ENCODE measurements at places on chromosomes 1 and 21.

DNA sequence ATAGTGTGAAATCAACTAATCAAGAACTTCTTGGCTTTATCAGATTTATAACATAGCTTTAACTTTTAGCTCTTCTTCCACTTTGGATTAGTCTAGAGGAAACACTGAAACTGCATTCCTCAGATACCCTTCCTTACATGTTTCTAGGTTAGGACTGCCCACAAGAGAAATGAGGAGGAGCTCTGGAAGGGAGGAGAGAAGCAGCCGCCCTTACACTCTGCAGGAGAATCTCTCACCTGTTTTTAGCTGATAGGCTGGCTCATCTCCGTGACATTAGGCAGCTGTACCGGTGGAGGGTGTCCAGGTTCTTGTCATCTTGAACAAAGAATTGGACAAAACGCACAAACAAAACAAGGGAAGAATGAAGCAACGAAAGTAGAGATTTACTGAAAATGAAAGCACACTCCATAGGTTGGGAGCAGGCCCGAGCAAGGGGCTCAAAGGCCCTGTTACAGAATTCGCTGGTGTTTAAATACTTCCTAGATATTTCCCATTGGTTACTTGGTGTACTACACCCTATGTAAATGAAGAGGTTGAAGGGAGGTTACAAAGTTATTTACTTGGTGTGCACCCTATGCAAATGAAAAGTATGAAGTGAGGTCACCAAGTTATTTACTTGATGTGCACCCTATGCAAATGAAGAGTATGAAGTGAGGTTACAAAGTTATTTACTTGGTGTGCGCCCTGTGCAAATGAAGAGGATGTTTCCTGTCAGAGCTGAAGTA lies 524.9 kb upstream of the CHRM3 start:
- no peak for DNase-seq

- no peak for DNase-seq
Measured at GRCh38 chr1:220892997-220893700, 13.9 kb downstream of the HLX start.

GRCh38 chr1:171983584-171983983 lies 142.3 kb downstream of the DNM3 start:
- DNase-seq, result no peak

DNA sequence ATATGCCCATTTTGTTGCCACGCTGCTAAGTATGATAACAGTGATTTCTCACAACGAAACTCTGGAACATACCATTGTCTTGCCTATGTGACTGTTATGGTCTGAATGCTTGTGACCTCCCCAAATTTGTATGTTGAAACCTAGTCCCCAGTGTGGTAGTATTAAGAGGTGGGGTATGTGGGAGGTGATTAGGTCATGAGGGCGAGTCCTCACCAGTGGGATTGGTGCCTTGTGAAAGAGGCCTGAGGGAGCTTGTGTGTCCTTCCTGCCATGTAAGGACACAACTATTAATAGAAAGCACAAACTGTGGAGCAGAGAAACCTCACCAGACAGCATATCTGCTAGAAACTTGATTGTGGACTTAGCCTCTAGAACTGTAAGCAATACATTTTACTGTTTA lies 84.6 kb downstream of the SELENOF start:
- no peak for DNase-seq

- DNase-seq, result no peak
Measured at GRCh38 chr1:84202126-84202525, 58.1 kb downstream of the PRKACB start.

DNA sequence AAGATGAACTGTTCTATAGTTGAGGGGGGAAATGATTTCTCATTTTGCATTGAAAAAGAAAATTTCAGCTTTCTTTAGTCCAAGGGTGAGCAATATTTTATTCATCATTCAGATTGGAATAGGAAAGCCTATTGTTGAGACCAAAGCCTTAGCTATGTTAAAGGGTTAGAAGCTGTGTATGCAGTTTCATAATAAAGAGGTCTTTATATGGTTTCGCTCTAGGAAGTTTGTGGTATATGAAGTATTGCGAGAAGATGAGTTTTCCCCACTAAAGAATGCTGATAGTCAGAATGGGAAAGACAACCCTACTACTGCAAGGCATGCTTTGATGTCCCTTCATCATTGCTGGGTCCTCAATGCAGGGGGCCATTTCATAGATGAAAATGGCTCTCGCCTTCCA lies 28.6 kb downstream of the UAP1 start:
- DNase-seq, result no peak

DNA sequence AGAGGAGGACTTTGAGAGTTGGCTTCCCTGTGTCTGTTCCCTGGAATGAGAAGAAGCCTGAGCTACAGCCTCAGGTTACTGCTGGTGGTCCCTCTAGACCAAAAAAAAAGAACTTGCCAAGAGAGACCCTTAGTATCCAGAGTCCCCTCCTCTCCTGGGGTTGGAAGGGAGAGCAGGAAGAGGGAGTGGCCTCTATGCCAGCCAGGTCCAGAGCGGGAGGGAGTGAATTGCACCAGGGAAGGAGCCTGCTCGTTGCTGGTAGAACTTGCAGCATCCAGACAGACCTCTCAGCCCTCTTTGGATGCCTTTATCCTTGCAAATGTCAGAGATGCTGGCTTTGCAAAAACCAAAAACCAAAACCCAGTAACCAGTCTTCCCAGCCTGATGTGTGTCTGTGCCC lies 491.3 kb upstream of the VAMP3 start:
- no peak for DNase-seq

DNA sequence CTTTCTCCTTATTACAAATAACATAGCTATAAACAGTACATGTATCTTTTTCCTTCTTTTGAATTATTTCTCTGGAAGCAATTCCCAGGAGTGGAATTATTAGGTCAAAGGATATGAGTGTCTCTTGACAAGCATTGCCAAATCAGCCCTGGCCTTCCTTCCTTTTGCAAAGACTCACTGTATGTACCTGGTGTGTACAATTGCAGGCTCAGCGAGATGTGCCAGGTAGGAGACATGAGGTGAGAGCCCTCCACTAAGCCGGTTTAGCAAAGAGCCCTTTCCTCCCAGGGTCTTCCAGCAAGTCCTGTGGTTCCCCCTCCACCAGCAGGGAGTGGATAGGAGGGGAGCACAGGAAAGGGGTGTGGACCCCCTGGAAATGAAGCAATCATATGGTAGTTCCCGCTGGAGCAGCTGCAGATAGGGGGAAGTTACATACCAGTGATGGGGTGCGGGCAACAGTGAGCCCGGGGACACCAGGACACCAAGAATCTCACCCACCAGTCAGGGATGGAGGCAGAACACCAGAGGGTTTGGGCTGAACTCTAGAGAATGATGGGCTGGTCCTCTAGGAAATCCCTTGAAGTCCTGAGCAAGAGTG lies 18.3 kb downstream of the RCSD1 start:
- no peak for DNase-seq

All from epithelial cell of prostate (primary cell).